ENCODE measurements at places on chromosomes 4 and X.
A peak's percentile ranks its signal among the peaks of the same experiment; 100 is the strongest.

DNA sequence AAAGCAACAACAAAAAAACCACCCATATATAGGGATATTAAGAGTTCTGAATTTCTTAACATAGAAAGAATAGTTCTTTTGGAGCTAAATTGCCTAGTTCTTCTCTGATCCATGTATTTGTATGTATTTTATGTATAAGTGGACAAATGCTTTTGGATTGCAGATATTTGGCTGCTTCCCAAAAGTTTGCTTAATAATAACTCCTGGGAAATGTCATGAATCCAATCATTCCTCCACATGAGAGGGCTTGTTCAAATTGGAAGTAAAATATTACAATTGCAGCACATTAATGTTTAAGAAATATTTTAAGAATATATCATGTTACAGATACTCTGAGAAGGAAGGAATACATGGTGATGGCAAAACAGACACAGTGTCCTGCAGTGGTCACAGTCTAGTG lies 71.5 kb upstream of the PAGE3 start:
- DNase-seq: no peak

DNA sequence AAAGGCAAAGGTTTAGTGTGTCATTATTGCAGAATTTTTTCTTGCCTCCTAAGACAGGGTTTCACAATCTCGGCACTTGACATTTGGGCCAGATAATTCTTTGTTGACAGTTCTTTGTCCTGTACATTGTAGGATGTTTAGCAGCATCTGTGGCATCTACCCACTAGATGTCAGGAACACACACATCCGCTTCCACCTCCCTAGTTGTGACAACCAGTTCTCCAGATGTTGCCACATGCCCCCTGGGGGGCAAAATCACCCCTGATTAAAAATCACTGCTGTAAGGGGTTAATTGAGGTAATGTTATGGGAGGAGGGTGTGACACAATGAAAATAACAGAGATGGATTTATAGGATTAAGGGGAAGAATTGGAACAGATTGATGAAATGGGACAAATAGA lies 75.3 kb downstream of the HMGB2 start:
- no peak for DNase-seq

- no peak for DNase-seq
Measured at GRCh38 chr4:7774301-7775294, 165.1 kb downstream of the AFAP1 start.

DNA sequence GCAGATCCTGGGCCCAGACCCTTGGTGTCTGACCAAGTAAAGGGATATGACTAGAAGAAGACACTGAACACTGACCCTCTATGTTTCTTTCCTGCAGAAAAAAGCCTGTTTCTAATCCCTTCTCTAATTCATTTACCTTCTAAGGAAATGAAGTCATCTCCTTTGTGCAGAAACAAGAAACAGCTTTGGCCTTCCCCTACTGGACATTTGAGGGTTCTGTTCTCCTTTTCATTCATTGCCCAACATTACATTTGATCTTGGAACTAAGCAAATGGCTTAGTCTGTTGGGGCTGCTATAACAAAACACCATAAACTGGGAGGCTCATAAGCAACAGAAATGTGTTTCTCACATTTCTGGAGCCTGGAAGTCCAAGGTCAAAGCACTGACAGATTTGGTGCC lies 20.0 kb downstream of the HCCS start:
- no peak for DNase-seq

DNA sequence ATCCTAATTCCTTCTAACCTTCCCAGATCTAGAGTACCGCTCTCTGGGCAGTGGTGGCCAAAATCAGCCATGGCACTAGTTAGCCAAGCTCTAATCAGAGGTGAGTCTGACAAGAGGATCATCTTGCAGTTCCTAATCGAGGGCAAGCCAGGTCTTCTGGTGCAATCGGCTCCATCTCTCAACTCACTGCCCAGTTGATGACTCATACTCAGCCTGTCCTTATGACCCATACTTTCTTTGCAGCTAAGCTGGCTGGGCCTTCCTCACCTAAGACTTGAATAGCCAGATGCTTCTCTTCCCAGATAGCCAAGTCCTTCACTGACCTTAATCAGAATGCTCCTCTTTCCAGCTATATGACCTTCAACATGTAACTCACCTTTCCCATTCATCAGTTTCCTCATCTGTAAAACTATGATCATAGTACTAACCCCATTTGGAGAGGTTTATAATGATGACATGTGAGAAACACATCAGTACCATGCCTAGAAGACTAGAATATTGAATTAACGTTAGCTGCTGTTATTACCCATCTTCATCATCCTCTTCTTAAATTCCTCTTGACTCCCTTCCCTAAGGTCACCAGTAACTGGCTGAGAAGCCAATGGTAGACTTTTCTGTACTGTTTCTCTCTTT lies 57.1 kb downstream of the RELL1 start:
- peak; percentile 51 for DNase-seq

DNA sequence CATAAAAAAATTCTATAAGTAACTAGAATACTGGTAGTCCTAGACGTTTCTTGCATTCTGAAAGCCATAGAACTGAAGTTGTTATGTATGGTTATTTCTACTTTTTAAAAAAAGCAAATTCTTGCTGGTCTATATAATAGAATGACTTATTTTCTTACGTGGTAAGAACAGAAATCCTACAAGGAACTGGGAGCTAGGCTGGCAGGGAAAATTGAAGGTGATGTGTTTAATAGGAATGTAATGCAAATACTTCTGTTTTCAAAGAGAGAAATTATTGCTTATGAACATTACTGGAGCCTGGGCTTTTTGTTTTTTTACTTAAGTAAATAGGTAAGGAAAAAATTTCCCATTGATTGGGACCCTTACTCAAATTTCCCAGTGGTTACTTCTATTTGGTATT lies 8.9 kb downstream of the CCNA2 start:
- no peak for DNase-seq

DNA sequence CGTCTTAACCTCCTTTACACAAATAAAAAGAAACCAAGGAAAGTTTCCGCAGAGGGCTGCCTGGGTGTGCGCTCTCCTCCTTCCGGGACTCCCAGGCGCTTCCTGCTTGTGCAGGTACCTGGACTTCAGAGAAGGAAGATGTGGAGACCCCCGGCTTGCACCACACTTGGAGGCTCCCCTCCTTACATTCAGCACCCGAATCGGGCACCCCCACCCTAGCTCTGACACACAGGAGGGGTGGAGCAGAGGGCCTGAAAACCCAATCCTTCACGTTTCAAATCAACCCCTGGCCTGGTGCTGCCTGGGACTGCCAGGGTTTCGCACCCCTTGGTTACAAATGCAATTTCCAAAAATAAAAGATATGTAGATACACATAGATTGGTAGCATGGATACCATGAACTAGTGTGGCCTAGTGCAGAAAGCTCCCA lies 3.1 kb downstream of the NKX3-2 start:
- DNase-seq: no peak

DNA sequence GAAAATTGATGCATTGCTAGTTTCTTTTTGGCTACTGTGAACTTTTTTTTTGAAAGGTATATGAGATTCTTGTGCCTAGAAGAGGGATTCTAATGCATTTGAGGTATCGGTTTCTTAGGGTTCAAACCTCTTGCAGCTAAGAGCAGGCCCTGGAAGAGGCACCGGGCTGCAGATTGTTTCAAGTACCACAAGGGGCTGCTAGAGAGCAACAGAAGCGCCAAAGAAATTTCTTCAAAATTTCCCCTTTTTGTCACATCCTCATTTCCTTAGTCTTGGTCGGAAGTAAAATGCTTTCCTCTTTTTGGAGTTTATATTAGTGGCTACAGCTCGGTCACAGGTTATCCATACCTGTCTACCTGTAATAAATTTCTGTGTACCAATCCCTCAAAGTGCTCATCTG lies 89.8 kb downstream of the PDGFRA start:
- DNase-seq: peak; percentile 27

DNA sequence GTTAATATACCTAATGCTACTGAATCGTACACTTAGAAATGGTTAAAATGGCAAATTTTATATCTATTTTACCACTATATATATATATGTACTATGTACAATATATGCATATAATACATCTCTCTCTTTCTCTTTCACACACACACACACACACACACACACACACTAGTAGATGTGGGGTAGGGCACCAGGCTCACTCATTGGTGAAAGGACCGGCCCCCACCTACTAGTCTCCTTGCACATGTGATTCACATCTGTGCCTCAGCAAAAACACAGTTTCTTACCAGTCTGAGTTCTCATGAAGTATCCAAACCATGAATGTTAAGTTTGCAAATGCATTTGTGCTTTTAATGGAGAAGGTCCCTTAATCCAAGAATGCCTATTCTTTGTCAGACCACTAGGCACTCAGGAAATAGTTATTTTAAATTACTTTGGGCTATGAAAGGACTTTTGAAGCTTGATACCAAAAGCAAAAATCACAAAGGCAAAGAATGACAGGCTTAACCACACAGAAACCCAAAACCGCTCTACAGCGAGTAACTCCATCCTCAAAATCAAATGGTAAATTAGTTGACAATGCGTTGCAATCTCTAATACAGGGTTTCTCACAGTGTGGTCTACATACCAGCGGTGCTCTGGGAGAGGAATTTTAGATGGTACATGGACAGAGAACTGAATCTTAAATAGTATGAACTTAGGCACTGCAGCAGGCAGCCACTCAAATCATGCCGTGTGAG lies 5.8 kb downstream of the TSC22D3 start:
- DNase-seq: no peak

- no peak for DNase-seq
Measured at GRCh38 chr4:168483811-168484210, 3.5 kb upstream of the DDX60L start.

- no peak for DNase-seq
Measured at GRCh38 chr4:14131335-14131734, 503.8 kb upstream of the BOD1L1 start.

DNA sequence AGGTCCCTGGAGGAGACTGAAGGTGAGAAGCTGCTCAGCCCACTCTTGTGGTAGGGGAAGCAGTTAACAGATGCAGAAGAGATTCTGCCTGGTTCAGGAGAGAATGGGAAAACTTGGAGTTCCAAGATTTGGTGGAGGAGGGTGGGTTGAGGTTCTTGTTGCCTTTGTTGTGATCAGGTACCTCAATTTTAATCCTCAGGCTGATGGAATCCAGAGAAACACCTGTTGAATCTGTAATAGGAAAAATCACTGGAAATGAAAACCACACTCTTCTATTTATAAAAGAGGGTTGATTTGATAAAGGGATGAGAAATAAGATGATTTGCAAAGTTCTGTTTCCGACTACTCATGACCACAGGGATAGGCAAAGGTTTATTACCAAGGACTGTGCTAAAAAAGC lies 132.1 kb downstream of the EDA start:
- no peak for DNase-seq

GRCh38 chr4:10584042-10584441 lies 100.5 kb downstream of the CLNK start:
- peak; percentile 83 for DNase-seq

GRCh38 chr4:162151850-162152249 lies 11.9 kb downstream of the FSTL5 start:
- no peak for DNase-seq

GRCh38 chrX:118603981-118604380 lies 108.4 kb downstream of the DOCK11 start:
- DNase-seq: peak; percentile 8

- no peak for DNase-seq
Measured at GRCh38 chrX:334971-335757, 16.6 kb upstream of the GTPBP6 start.

DNA sequence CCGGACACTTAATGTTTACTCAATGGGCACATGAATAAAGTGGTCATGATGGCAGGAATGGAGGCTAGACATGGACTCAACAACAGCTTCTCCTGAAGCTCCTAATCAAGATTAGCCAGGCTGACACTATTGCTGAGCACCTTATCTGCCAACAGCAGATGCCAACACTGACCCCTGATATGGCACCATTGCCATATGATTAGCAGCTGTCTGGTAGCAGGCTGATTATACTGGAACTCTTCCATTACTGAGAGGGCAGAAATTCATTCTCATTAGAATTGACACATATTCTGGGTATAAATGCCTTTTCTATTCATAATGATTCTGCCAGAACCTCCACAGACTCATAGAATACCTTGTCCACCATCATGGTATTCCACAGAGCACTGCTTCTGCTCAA lies 18.4 kb upstream of the AFF1 start:
- no peak for DNase-seq

GRCh38 chrX:2913118-2913517 lies 16.0 kb downstream of the ARSD start:
- no peak for DNase-seq

DNA sequence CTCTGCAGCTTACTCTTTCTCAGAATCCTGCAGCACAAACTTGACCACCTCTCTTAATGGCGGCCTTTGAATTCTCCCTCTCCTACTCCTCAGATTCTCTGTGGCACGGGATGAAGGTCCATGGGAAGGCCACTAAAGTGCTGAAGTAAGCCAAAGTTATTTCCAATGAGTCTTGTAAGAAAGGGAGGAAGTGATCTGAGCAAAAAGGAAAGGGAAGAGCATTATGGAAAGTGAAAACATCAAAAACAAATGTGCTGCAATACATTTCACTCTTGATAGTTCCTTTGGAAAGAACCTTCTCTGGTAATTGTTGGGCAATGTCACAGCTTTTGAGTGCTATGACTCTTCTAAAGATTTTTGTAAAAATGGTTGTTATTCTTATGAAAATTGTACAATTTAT lies 54.3 kb upstream of the CAMK2D start:
- no peak for DNase-seq

DNA sequence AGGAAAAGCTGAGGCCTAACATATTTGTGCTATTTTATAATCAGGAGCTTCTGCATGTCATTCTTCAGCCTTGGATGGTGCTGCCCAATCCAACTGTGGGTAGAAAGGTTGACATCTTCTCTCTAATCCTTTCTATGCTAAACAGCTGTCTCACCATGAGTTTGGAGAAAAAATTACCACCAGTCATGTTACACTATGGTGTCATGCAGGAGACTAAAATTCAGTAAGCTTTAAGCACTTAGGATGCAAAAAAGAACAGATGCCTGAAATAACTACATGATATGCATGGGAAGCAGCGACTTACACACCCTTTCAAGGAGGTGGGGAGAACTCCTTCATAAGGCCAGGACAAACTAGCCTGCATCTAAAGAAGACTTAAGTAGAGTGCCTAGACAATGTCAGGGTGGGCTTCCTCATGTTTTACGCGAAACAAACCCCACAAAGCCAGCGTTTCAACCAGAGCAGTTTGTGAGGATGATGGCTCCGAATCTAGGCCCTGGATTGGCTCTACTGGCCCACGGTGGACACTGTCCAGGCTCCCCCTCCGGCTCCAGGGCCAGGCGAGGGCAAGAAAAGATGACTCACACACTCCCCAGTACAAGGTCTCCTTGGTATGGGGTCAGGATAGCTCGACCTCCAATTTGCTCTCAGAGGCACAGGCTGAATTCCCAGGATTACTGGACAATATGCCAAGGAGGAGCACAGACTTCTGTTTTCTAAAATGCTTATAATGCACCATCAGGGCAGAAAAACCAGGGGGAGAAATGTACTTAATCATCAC lies 45.1 kb downstream of the STX18 start:
- DNase-seq: no peak

GRCh38 chr4:19557161-19557560 lies 694.5 kb upstream of the SLIT2 start:
- DNase-seq: no peak

All from non-pigmented ciliary epithelial cell (primary cell).